ENCODE measurements at places on chromosomes 2 and 18. TPM values are rescaled to one million over a fixed set of nuclear protein-coding genes. Genes with fewer than 3 reads are reported as not detected.

- no peak for DNase-seq
- no peak overlapping the region for H3K27ac ChIP-seq
- H3K36me3 ChIP-seq: no peaks in the 10 kb centered on the region
- H3K4me1 ChIP-seq: no peaks in the 10 kb centered on the region
- no peak overlapping the region for H3K4me3 ChIP-seq
Observed at GRCh38 chr2:200252265-200253067, 54.0 kb upstream of the SPATS2L start.

The ALPG gene
- 0.34 TPM for total RNA-seq

GRCh38 chr2:85713836-85714235, 19.7 kb downstream of the GNLY start:
- H3K4me1 ChIP-seq: peaks cover 4% of the 10 kb centered on the region
- no peaks in the 10 kb centered on the region for H3K36me3 ChIP-seq
- H3K27ac ChIP-seq: peak overlapping the region; percentile 50
- H3K4me3 ChIP-seq: no peak overlapping the region
- no peaks in the 10 kb centered on the region for H3K27me3 ChIP-seq

DNA sequence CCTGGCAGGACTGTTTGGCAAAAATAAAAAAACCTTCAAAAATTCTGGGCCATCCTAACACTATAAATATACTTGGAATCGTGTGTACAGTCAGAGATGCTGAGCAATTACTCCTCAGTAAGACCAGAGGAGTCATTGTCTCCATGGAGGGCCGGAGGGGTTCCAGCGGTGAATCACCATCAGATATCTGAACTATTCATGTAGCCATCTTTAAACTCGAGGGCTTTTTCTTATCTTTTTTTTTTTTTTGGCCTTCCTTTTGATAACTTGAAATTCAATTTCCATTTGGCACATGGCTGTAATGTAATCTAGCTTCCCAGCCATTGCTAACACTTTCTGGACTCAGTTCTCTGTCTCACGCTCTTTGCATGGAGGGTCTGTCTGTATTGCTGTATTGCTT, 7.4 kb upstream of the FHL2 start:
- DNase-seq: no peak
- no peaks in the 10 kb centered on the region for H3K36me3 ChIP-seq
- H3K27me3 ChIP-seq: no peaks in the 10 kb centered on the region
- no peak overlapping the region for H3K27ac ChIP-seq

All from prostate gland (tissue), 2 donors.